ENCODE measurements at places on chromosomes 13 and 19.

DNA sequence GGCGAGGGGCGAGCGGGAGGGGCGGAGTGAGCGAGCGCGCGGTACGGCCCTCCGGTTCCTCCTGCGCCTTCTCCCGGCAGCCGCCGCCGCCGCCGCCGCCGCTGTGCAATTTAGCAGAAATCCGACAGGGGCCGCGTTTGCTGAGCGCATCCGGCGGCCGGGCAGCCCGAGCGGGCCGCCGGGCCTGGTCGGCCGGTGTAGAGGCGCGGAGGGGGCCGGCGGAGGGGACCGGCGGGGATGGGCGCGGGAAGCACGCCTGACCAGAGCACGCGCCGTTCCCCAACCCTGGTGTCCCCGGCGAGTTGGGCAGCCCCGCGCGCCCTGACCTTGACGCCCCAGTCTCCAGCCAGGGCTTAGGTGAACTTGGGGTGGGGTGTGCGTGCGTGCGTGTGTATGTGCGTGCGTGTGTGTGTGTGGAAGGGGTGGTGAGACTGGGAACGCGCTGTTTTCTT is 144.5 kb upstream of the ZNF536 start:
- peak; percentile 55 for DNase-seq

DNA sequence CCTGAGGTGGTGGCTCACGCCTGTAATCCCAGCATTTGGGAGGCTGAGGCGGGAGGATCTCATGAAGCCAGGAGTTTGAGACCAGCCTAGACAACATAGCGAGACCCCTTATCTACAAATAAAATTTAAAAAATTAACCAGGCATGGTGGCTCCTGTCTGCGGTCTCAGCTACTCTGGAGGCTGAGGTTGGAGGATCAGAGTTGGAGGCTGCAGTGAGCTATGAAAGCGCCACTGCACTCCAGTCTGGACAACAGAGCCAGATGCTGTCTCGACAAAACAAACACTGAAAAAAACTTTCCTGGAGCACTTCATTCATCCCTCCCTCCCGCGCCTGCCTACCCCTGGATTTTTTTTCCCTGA is 665 bp upstream of the ATG4D start:
- no peak for DNase-seq

- peak; percentile 53 for DNase-seq
These were observed 2.2 kb downstream of the ARHGAP45 start for GRCh38 chr19:1069009-1069779.

DNA sequence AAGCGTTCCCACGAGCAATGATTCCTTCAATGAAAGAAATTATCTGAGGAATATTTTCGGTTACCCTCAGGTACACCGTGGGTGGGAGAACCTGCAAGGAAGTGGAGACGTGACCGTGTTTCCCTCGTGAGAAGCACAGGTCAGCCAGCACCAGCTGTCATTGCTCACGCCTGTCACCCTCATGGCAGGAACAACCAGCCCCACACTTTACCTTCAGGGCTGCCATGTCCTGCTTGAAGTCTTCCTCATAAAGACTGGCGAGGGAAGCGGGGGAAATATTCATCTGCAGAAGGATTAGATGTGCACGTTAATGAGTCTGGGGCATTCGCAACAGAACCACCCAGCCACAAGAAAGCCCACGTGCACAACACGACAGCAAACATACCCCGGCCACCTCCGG is 18.2 kb downstream of the CARS2 start:
- no peak for DNase-seq

DNA sequence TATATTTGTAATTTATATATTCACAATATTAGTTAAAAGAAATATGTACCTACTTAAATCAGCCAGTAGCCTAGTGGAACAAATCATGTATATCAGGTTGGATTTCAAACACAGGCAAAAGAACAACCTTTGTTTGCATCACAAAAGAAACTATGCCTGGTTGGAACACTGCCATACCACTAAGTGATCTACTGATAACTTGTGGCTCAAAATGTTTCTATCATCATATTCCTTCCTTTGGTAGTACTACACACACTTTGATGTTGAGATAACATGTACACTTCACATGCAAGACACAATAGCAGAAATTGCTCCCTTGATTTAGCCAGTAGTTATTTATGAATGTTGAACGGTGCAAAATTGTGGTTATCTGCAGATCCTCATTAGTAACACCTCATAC is 146.0 kb upstream of the GPC6 start:
- DNase-seq = no peak

- peak; percentile 73 for DNase-seq
These were observed 4.4 kb downstream of the FUZ start for GRCh38 chr19:49808711-49809159.

GRCh38 chr13:110784704-110785103 is 71.2 kb downstream of the ING1 start:
- no peak for DNase-seq

GRCh38 chr13:27406178-27406939 is 18.1 kb upstream of the GTF3A start:
- DNase-seq = peak; percentile 29

- DNase-seq = no peak
These were observed 68.2 kb downstream of the RASL11A start for GRCh38 chr13:27338816-27339215.

DNA sequence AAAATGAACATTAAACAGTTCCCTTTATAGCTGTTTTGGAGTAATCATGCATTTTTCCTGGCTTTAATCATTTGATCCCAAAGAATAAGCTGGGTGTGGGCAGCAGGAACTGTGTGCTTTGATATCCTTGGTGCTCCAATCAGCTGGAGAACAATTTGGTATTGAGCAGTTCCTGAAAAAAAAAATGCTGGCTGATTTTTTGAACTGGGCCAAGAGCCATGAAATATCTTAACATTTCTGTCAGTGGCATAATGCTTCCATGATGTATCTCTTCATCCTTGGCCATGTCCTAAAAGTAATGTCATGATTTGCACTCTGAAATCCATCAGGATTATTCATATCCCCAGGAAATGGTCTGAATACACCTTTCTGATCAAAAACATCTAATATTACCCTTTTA is 134.7 kb downstream of the LHFPL6 start:
- DNase-seq = no peak

DNA sequence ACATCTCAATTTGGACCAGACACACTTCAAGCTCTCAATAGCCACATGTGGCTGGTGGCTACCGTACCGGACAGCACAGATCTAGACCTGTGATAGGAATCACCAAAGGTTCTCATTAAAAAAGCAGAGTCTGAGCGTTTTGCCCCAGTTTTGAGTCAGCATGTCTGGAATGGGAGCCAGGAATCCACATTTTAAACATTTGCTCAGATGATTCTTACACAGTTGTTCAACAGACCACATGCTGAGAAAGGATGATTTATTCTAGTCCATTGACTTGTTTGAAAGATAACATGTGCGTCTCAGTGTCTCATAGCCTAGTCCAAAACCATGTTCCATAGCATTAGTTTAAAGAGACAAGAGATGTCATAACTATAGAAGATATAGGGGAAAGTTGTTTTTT is 53.4 kb downstream of the FLT3 start:
- no peak for DNase-seq

GRCh38 chr19:43782689-43783231 is 2.0 kb upstream of the KCNN4 start:
- no peak for DNase-seq

- DNase-seq = no peak
These were observed 16.3 kb downstream of the ZNF823 start for GRCh38 chr19:11722414-11722813.

Measured in activated T-helper 1 cell treated with anti-CD3 and anti-CD28 coated beads, Interleukin-12 subunit alpha, Interleukin-12 subunit beta, Interleukin-2, Interleukin-4 antibody, amounts not matched to agents 30 ng/mL and 10 ng/mL and 1 ng/mL, durations not matched to agents 14 hours and 24 hours and 36 hours (primary cell).